ENCODE measurements at places on chromosomes 3 and 15. TPM values are rescaled to one million over a fixed set of nuclear protein-coding genes. Genes with fewer than 3 reads are reported as not detected.

SGO1 gene
- total RNA-seq: 0.57 TPM

ERC2 gene
- not detected for total RNA-seq

ADPRH gene
- total RNA-seq: 1.7 TPM

DNAH12 gene
- total RNA-seq: under 0.01 TPM

TMIE gene
- total RNA-seq: 0.09 TPM

ADGRG7 gene
- not detected for total RNA-seq

IL17RD gene
- total RNA-seq: 1.1 TPM

IFRD2 gene
- total RNA-seq: 46.9 TPM

SLITRK3 gene
- not detected for total RNA-seq

EXD1 gene
- not detected for total RNA-seq

PRTG gene
- 2.4 TPM for total RNA-seq

SPINK8 gene
- total RNA-seq: not detected

SLC12A1 gene
- total RNA-seq: not detected

ZCWPW2 gene
- total RNA-seq: 0.74 TPM

RNU6-1 gene
- total RNA-seq: not detected

HIGD2B gene
- not detected for total RNA-seq

NUP210 gene
- total RNA-seq: not detected

SYNPR gene
- not detected for total RNA-seq

KLF15 gene
- 3.6 TPM for total RNA-seq

TRH gene
- not detected for total RNA-seq

AZI2 gene
- 193 TPM for total RNA-seq

CFAP100 gene
- total RNA-seq: not detected

WDR49 gene
- under 0.01 TPM for total RNA-seq

SLC24A5 gene
- not detected for total RNA-seq
